ENCODE measurements at places on chromosomes 6 and 20.

GRCh38 chr20:9028419-9028818 is 40.5 kb upstream of the PLCB4 start:
- no peak for DNase-seq

- peak; percentile 89 for DNase-seq
Measured at GRCh38 chr6:39377539-39377950, 55.0 kb upstream of the KCNK16 start.

DNA sequence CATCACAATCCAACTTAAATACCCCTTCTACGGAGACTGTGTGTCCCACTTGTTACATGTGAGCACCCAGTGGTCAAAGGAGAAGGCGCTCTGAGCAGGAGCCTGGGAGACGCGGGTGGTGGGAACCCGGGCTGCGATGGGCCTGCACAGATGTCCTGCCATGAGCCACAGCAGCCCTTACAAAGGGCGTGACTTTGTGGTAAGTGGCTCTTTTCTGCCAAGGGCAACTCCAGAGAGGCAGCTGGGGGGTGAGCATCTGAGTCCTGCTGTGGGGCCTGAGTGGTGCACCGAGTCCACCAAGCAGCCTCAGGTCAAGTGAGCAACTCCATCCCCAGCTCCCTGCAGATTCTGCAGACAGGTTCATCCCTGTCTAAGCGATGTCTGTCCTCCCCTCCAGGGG is 33.6 kb upstream of the CST7 start:
- DNase-seq, result no peak

GRCh38 chr6:5141046-5141445 is 55.9 kb downstream of the PPP1R3G start:
- DNase-seq, result no peak

- no peak for DNase-seq
Measured at GRCh38 chr20:42734660-42735368, 454.9 kb downstream of the PTPRT start.

DNA sequence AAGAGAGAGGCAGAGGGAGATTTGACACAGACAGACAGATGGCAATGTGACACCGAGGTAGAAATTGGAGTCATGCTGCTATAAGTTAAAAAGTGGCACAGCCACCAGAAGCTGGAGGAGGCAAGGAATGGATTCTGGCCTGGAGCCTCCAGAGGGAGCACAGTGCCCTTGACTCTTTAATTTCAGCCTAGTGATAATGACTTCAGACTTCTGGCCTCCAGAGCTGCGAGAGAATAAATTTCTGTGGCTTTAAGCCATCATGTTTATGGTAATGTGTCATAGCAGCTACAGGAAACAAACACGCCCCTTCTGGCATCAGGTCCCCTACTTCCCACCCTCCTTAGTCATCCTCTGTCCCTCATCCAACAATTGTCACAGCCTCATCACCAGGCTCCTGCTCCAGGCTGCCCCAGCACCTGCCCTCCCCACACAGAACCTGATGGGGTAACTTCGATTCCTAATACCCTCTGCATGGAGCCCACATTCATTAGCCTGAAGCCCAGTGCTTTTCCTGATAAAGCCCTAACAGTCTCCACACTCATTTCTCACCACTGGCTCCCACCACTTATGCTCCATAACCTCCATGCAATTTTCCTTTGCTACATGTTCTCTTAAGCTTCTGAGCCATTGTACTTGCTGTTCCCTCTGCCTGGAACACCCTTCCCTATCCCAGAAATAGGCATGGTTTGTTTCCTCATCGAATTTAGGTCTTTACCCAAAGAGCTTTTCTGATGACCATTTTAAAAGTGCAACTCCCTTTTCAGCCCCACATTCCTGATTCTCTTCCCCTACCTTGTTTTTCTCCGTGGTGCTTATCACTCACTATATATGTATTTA is 69.7 kb upstream of the TOX2 start:
- peak; percentile 21 for DNase-seq

GRCh38 chr20:23084845-23085365 is 1.2 kb downstream of the CD93 start:
- DNase-seq, result no peak

- peak; percentile 60 for DNase-seq
Measured at GRCh38 chr6:111478749-111479148, 4.3 kb downstream of the REV3L start.

GRCh38 chr6:158832026-158832425 is 12.9 kb upstream of the EZR start:
- DNase-seq, result no peak

GRCh38 chr20:58893355-58894120 is 41.0 kb downstream of the GNAS start:
- DNase-seq, result no peak

DNA sequence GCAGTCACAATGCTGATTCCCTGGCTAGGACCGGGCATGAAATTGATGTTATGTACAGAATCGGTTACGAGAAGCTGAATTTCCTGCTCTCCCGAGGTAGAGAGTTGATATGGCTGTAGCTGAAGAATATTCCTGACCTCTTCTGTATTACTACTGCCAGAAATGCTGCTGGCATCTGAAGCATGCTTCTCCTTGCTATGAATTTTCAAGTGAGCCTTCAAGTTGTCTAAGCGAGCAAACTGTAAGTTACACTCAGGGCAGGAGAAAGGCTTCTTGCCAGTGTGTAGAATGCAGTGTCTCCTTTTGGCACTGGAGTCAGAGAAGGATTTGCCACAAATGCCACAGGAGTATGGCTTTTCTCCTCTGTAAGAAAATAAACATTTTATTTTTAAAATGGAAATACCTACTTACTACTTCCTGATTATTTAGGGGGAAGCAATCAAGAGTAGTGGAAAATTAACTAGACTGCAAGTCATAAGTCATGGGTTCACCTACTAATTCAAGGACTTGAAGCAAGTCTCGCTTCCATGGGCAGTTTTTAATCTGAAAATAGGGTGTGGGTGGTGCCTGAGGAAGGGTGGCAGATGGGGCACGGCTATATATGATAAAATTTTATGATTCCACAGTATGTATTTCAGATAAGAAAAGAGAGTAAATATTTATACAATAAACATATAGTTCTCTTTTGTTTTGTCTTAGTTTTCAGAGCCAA is 10.8 kb upstream of the MICAL1 start:
- no peak for DNase-seq

- DNase-seq, result no peak
Measured at GRCh38 chr20:14355791-14356190, 18.4 kb upstream of the FLRT3 start.

DNA sequence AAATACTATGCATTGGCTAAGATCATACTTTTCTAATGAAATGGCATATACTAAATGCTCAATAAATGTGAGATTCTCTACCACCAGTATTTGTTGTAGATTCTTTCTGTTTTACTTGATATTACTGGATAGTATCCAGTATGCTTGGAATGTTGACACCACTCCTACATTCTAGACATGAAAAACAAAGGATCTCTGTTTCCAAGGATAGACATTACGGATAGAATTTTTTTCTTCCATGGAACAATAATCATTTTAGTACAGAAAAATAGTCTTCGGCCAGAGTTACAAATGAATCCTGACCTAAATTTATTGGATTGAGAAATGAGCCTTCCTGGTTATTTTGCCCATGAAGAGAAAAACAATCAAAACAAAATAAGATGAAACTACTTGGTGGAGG is 258.2 kb upstream of the NT5E start:
- DNase-seq, result no peak

GRCh38 chr6:80209430-80209829 is 103.0 kb downstream of the BCKDHB start:
- no peak for DNase-seq

DNA sequence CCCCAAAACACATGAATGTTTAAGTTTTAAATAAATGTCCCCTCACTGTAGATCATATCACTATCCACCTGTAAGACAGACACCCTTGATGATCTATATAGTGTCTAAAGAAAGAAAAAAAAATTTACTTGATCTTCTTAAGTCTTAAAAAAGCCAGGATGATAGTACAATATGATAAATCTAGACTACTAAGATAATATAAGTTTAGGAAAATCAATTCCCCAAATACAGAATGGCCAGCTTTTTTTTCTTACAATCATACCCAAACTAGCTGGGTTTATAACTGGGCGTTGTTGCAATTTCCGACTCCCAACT is 14.4 kb downstream of the ZNF217 start:
- no peak for DNase-seq

GRCh38 chr20:22958390-22958789 is 76.7 kb upstream of the SSTR4 start:
- DNase-seq, result no peak

DNA sequence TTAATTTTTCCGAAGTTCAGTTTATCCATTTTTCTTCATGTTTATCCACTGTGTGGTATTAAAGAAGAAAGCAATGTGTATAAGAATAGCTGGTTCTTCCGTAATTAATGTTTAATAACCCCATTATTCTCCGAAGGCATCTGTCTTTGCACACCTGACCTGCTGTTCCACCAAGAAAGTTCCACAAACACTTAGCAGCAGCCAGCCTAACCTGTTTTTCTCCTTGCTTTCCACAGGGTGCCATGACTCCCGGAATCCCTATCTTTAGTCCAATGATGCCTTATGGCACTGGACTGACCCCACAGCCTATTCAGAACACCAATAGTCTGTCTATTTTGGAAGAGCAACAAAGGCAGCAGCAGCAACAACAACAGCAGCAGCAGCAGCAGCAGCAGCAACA is 7.4 kb downstream of the TBP start:
- no peak for DNase-seq

DNA sequence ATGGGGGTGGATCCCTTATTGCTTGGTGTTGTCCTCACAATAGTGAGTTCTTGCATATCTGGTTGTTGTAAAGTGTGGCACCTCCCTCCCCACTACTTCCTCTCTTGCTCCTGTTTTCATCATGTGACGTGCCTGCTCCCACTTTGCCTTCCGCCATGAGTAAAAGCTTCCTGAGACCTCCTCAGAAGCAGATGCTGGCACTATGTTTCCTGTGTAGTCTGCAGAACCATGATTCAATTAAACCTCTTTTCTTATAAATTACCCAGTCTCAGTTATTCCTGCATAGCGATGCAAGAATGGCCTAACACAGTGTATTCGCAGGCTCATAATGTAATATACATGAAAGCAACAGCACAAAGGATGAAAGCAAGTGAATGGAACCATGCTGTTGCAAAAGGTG is 28.4 kb upstream of the ANKRD60 start:
- DNase-seq, result no peak

- DNase-seq, result no peak
Measured at GRCh38 chr6:163351013-163351412, 63.5 kb upstream of the QKI start.

DNA sequence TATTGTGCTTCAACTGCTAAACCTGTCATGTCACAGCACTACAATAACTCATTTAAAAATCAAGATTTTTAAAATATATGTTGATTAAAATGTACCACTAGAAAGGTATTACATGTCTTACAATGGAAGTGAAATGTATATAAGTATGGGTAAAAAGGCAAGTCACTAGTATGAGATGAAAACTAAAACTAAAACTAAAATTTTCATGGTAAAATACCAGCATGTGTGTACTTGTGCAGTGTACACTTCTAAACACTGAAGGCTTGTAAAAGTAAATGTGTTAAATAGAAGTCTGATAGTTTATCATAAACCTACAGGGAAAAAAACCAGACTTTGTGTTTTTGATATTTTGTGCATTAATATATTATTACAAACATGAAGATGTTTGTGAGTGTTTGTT is 13.7 kb upstream of the TMEM244 start:
- DNase-seq, result no peak

- peak; percentile 96 for DNase-seq
Measured at GRCh38 chr6:100612094-100612493, 147.4 kb upstream of the SIM1 start.

DNA sequence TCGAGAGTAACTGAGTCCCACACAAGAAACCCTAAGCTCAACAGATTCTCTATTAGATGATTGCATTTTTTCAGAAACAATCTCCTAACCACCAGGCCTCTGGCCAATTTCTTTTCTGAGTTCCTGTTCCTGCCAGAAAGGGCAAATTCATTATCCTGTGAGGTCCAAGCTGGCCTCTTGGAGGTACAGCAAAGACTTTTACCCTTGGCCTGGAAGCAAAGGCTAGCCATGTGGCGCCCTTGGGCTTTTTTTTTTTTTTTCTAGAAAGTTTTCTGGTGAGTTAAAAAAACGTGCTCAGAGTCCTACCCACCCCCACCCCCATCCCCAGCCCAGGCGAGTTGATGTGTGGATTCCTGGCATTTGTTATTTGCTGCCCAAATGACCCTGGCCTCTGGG is 59.0 kb upstream of the EEF1A1 start:
- no peak for DNase-seq

GRCh38 chr20:8568075-8568474 is 436.0 kb downstream of the PLCB1 start:
- DNase-seq, result no peak

GRCh38 chr6:82589509-82590206 is 226.0 kb downstream of the TPBG start:
- DNase-seq, result no peak

GRCh38 chr6:163651426-163651825 is 236.9 kb downstream of the QKI start:
- DNase-seq, result no peak

GRCh38 chr20:35892871-35893270 is 61.4 kb downstream of the SCAND1 start:
- DNase-seq, result no peak

DNA sequence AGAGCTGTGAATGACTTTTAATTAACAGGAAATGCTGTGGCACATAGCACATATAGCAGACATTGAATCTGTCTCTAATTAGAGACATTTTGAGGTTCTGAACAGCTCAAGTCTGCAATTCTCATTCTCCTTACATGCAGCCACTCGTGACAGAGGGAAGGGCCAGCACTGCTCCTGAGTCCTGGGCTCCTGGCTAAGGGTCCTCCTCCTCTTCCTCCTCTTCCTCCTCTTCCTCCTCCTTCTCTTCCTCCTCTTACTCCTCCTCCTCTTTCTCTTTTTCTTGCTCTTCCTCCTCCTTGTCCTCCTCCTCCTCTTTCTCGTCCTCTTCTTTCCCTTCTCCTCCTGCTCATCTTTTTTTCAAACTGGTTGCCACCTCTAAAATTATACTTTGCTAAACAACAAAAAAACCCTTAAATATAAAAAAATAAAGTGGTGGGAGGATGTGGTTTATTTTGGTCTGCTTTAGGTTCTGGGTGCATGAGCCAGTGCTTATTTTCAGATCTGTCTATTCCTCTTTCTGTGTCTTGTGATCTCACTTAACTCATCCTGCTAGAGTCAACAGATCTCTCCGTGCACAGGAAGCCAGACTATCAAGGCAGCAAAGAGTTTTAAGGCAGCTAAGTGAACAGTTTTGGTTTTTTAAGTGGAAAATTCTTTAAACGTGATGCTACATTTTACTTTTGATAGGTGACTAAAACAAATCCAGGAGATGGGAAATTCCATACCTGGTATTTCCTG is 159.3 kb downstream of the CD83 start:
- no peak for DNase-seq

GRCh38 chr6:163438298-163438939 is 23.9 kb downstream of the QKI start:
- DNase-seq, result no peak

GRCh38 chr6:11326116-11326515 is 93.6 kb upstream of the NEDD9 start:
- no peak for DNase-seq

GRCh38 chr6:170046791-170047626 is 243.9 kb downstream of the DLL1 start:
- no peak for DNase-seq

Data from brain (organoid and tissue), 16 donors.